Stimulated activated CD4-positive, alpha-beta T cell treated with anti-CD3 and anti-CD28 coated beads, Interleukin-2, amount 100 ng/mL, for 24 hours (primary cell): ENCODE measurements at places on chromosomes 7 and 10.

DNA sequence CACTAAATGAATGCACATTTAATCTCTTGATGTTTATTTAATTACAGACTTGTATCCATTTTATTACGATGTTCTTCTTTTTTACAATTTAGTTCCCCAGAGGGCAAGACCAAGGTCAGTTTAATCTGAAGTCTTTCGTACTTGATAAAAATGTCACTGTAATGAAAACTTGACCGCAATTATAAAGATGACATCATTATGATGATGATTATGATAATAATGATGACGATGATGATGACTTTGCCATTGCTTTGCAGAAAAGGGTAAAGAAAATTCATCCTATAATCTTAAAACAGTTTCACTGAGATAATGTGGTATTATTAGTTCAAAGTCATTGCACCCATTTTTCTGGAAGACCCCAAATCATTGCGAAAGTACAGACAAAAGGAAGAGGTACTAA is 290.1 kb downstream of the NEBL start:
- DNase-seq: no peak

- DNase-seq: no peak
These were observed 33.8 kb downstream of the FAM53B start for GRCh38 chr10:124710266-124710881.

GRCh38 chr10:129184196-129184595 is 282.8 kb upstream of the MGMT start:
- no peak for DNase-seq

GRCh38 chr7:96663871-96664445 is 45.7 kb downstream of the SEM1 start:
- DNase-seq: no peak

- DNase-seq: no peak
These were observed 81.4 kb upstream of the KIAA1217 start for GRCh38 chr10:24127516-24127915.

DNA sequence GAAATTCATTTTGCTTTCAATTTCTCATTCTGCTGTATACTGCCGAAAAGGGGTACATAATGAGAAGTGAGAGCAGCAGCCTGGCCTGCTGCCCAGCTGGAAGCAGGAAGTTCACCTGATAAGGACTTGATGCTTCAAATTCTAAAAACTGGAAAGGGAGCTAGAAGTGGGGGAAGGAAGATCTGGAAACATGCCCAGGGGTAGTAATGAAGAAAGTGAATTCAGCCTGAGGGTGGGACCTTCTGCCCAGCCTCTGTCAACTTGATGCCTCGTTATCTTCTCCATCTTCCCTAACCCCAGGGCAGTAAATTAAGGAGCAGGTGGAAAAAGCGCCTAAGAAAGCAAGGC is 69.4 kb downstream of the ARMH3 start:
- DNase-seq: no peak

GRCh38 chr7:152937282-152937681 is 177.7 kb downstream of the ACTR3B start:
- DNase-seq: no peak

GRCh38 chr10:52387744-52388143 is 73.7 kb downstream of the DKK1 start:
- no peak for DNase-seq

GRCh38 chr7:99901581-99901980 is 17.7 kb downstream of the TRIM4 start:
- no peak for DNase-seq

DNA sequence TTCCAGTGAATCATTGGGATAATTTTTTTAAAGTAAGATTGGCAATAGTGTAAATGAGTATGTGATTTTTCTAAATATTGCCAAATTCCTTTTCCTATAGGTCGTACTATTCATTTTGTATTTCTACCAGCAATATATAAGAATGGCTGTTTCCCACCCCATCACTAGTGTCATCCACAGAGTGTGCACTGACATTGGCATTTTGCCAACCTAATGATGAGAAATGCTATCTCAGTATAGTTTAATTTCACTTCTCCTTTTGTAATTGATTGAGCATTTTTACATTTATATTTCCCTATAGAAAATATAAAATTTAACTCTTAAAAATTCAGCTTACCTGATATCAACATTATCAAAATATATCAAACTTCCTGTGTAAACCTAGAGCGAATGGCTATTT is 17.6 kb upstream of the TMEM26 start:
- no peak for DNase-seq

DNA sequence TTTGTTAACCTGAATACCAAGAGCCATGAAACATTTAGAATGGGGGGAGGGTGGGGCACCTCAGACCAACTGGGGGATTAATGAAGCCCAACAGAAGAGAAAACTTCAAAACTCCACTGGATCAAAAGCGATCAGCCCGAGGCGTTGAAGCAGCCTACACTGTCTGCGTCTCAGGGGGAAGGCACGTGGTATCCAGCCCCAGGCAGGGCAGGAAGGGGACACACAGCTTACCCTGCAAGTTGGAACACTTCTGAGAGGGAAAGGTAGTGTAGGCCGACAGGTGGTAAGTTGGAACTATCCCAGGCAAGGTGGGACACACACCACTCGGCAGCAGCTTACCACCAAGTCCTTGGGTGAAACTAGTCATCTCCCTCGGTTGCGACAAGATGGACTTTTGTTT is 102.9 kb downstream of the TAX1BP1 start:
- no peak for DNase-seq

- no peak for DNase-seq
These were observed 36.0 kb upstream of the KCNMA1 start for GRCh38 chr10:77673515-77674140.

DNA sequence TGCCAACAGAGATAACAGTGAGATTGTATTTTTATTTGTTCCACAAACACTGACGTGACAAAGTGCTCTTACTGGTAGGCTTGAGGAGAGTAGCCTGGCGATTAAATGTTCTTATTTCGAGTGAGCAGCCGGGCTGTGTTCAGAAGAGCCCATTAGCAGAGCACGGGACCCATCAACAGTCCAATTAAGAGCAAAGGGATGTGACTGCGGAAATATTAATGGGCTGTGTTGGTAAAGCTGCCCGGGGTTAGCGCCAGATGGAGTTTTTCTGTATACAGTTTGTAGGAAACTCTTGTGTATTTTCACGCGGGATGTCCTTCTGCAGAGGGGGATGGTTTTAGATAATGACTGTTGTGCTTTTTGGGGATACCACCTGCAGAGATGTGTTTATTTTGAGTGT is 104.3 kb downstream of the KIAA1217 start:
- no peak for DNase-seq

GRCh38 chr7:106356-106755 is 86.0 kb upstream of the FAM20C start:
- DNase-seq: no peak

GRCh38 chr7:140375892-140376730 is 22.2 kb downstream of the SLC37A3 start:
- DNase-seq: no peak

DNA sequence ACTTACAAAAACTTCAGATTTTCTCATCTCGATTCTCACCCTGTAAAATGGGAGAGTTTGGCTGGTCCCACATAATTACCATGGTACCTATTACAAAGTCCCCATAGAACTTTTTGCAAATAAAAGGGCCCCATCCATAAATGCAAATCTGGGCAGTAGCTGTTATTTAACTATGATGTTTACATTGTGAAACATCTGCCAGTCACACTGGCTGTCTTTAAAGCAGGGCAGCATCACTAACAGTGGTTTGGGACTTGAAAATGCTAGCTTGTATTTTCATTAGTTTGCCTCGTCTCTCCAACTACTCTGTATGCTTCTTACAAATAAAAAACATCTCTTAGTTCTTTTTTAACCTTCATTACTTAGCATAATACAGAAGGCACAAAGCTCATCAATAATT is 240.7 kb downstream of the FZD1 start:
- DNase-seq: no peak

- DNase-seq: no peak
These were observed 68.5 kb downstream of the TET1 start for GRCh38 chr10:68628576-68629127.
